ENCODE measurements at places on chromosomes 13 and 19.

DNA sequence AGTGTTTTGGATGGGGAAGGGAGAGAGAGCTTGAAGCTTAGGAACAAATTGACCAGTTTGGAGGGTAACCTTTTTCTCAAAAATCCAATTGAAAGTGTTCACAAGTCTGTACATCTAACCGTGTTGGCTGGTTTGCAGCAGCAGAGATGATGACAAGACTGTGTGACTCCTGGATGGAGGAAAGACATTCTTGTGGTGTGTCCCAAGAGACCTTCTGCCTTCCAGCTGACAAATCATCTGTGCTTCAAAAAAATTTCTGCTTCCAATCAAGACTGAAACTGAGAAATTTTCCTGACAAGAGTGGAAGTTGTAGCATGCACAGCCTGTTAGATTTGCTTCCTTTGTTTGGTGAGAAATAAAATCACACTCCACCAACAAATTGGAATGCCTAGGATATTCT, 56.2 kb downstream of the LACC1 start:
- DNase-seq: no peak

DNA sequence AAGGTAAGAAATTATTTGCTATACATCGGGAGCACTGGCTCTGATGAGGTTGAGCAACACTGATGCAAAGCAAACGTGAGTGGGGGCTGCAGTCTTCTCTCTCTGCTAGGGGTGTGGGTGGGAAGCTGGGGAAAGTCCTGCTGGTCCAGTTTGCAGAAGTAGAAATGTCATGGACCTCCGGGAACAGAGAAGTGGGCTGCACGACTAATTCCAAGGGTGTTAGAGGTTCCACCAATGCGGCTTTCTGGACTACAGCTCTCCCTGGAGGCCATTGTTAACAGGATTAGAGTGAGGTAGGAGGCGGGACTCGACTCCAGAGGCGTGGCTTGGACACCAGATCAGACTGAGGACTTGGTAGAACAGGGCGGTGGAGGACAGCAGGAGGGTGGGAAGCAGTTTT, 5.7 kb upstream of the FBXO27 start:
- DNase-seq: no peak

DNA sequence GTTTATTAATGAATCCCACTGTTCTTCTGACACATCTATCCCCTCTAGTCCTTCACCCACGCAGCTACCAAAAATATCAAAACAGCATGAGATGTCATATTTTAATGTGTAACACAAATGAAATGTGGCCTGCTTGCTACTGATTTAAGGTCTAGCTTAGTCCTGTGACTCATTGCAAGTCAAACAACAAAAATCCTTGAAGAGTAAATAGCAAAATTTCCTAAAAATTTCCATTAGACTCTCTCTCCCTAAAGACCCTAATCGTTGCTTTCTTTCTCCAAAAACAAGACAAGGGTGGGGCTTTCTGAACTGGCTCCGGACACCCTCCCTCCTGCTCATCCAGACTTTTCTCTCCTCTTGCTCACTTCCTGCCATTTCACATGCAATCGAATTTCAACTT, 99.9 kb upstream of the IPO5 start:
- no peak for DNase-seq

- DNase-seq: no peak
Measured at GRCh38 chr13:26964278-26965250, 204.0 kb upstream of the GPR12 start.

- DNase-seq: peak; percentile 84
Measured at GRCh38 chr19:41264581-41265394, 616 bp downstream of the HNRNPUL1 start.

GRCh38 chr19:29812080-29812880, 489 bp downstream of the CCNE1 start:
- peak; percentile 68 for DNase-seq

DNA sequence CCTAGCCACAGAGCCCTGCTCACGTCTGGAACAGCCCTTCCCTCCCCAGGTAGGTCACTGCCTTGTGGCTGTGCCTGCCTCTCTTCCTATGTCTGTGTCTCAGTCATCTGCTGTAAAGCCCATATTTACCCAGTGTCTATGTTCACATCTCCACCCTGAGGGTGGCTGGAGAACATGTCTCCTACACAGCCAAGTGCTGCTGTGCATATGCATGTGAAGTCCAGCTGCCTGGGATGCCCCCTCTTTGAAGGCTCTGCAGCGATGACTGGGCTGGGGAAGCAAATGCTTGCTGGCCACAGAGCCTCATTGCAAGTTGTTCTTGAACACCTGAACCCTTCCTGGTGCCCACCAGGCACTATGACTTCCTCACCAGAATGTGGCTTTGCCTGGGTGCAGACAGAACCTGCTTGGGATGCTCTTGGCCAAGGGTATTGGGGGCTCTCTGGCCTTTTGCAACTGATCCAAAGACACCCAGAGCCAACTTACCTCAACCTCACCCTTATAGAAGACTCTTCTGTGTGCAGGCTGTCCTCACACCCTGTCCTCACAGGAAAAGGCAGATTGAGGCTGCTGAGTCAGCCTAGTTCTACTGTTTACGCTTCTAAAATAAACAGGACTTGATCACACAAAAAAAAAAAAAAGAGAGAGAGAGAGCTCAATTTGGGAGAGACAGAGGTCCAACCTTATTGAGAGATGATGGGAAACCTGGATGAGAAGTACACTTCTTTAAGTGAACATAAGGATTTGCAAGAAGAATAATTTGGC, 26.5 kb downstream of the MRPL57 start:
- DNase-seq: no peak

DNA sequence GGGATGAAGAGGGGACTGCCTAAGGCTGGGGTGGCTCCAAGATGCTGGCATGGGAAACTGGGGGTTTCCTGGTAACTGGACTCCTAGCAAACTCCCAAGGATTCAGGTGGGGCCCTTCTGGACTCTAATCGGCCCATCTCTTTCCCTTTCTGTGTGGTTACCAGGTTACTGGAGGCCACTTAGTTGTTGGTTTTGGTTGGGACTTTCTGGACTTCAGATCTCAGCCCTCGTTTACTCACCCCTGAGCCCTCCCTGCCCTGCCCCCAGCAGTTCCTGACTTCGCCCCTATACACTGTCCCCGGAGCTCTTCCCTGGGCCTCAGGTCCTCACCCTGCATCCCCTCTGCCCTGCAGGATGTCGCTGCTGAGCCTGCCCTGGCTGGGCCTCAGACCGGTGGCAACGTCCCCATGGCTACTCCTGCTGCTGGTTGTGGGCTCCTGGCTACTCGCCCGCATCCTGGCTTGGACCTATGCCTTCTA, 328 bp downstream of the CYP4F12 start:
- no peak for DNase-seq

DNA sequence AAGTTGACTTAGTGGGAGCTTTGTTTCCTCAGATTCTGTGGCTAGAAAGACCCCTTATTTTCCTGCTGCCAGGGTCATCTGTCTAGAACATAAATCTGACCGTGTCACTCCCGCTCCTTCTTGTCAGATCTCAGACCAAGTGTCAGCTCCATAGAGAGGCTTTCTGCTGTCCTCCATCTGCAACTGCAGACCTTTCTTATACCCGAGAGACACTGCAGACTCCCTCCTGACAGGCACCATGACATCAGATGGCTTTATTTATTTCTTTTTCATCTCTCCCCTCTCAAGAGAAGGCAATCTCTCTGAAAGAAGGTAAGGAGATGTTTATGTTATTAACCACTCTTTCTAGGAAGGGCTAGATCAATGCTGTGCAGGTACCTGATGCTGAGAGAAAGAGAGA, 726.5 kb downstream of the UQCRFS1 start:
- no peak for DNase-seq

All from activated CD8-positive, alpha-beta memory T cell treated with anti-CD3 and anti-CD28 coated beads for 24 hours (primary cell).